ENCODE measurements at places on chromosomes 1 and 21.
A peak's percentile ranks its signal among the peaks of the same experiment; 100 is the strongest.

DNA sequence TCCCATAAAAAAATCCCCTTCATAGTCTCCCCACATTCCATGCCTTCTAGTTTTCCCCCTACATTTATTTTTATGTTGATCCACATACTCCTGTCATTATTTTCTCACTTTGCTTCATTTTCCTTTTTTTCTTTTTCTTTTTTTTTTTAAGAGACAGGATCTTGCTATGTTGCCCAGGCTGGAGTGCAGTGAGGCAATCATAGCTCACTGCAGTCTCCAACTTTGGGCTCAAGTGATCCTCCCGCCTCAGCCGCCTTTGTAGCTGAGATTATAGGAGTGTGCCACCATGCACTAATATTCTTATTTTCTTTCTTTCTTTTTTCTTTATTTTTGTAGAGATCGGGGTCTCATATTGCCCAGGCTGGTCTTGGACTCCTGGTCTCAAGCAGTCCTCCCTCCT lies 7.8 kb downstream of the RNF2 start:
- DNase-seq: no peak

DNA sequence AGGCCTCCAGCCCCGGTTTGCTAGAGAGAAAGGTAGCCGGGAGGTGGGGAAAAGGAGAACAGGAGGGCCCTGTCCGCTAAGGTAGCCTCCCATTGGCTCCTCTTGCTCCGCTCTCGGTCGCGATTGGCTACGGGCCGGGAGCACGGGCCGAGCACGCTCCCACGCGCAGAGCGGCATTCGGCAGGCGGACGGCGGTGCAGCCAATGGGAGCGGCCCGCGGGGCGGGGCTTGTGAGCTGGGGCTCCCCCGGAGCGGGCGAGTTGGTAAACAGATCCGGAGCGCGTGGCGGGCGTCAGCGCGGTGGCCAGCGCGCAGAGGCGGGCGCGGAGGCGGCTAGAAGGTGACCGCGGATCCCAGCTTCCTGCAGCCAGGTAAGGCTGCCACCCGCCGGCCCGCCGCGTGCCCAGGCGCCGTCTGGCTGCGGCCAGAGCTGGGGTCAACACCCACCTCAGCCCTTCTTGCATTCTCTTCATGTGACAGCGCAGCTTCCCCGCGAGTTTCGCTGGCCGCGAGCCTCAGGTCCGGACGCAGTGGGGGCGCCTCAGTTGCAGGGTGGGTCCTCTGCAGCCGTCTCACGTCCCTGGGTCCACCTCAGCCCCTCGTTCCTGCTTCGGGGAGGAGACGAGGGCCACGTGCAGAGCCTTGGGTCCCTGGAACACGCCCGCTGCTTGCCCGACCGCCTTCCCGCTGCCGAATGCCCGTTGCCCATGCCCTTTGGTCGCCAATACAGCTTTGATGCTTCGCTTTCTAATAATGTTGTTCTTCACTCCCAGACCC lies at the start of gene COQ8A:
TSS of gene COQ8A (plus strand) at position 266 of the 777 bp plus-strand sequence. CDS start 21,092 bp downstream, outside the sequence.
- DNase-seq: peak; percentile 99

- no peak for DNase-seq
These were observed 60.5 kb upstream of the SIPA1L2 start for GRCh38 chr1:232690285-232690935.

DNA sequence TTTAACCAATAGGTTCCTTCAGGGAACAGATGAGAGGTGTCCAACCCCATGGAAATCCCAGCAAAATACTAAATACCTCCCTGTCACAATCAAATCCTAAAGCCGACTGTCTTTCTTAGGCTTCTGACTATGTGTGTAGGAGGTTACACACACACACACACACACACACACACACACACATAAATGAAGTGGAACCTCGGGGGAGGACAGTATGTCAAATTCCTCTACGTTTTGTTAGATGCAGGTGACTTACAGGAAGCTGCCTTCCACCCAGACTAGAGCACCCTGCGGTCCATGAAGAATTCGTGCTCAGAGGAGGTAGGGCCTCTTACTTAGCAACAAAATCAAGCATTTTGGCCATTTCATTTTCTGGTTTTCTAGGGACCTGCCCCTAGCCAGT lies 16.4 kb downstream of the RSPH1 start:
- DNase-seq: no peak

- DNase-seq: no peak
These were observed 81.5 kb upstream of the RHOU start for GRCh38 chr1:228653748-228654147.

GRCh38 chr1:186295980-186296379 lies 79.1 kb downstream of the TPR start:
- no peak for DNase-seq

- no peak for DNase-seq
These were observed 14.3 kb upstream of the EDN2 start for GRCh38 chr1:41498804-41499203.

GRCh38 chr1:58904299-58905125 lies 120.7 kb upstream of the JUN start:
- DNase-seq: no peak

- DNase-seq: peak; percentile 88
These were observed 6.6 kb downstream of the ADORA1 start for GRCh38 chr1:203133970-203134725.

- no peak for DNase-seq
These were observed 35.7 kb upstream of the DUSP10 start for GRCh38 chr1:221777431-221778072.

GRCh38 chr1:15974855-15975254 lies 1.0 kb downstream of the ZBTB17 start:
- no peak for DNase-seq

- no peak for DNase-seq
These were observed 33.6 kb downstream of the ACOT11 start for GRCh38 chr1:54581621-54582035.

- no peak for DNase-seq
These were observed 18.3 kb upstream of the KCNE1 start for GRCh38 chr21:34530261-34530660.

- no peak for DNase-seq
These were observed 61.8 kb upstream of the GORAB start for GRCh38 chr1:170470121-170470520.

- DNase-seq: no peak
These were observed 28.4 kb downstream of the USP48 start for GRCh38 chr1:21754583-21754982.

- peak; percentile 10 for DNase-seq
These were observed 3.0 kb downstream of the F11R start for GRCh38 chr1:161017756-161018630.

GRCh38 chr1:66311092-66311491 lies 222.9 kb upstream of the SGIP1 start:
- no peak for DNase-seq

GRCh38 chr21:45747802-45748445 lies 104.4 kb downstream of the PCBP3 start:
- DNase-seq: peak; percentile 52

GRCh38 chr1:56573311-56573710 lies 6.1 kb downstream of the PLPP3 start:
- DNase-seq: no peak

GRCh38 chr1:1206376-1206965 lies at the start of gene TNFRSF18:
Gene TNFRSF18, minus strand, starts transcription at chr1:1206592. Its CDS starts 21 bp downstream, at chr1:1206571.
- DNase-seq: no peak

- no peak for DNase-seq
These were observed 121.7 kb downstream of the SMYD2 start for GRCh38 chr1:214402613-214403083.

- peak; percentile 46 for DNase-seq
These were observed 16.9 kb upstream of the GNG12 start for GRCh38 chr1:67850151-67850551.

- DNase-seq: no peak
These were observed 12.8 kb upstream of the ALX3 start for GRCh38 chr1:110083061-110083865.

- DNase-seq: no peak
These were observed 15.6 kb downstream of the PRKACB start for GRCh38 chr1:84159533-84160240.

DNA sequence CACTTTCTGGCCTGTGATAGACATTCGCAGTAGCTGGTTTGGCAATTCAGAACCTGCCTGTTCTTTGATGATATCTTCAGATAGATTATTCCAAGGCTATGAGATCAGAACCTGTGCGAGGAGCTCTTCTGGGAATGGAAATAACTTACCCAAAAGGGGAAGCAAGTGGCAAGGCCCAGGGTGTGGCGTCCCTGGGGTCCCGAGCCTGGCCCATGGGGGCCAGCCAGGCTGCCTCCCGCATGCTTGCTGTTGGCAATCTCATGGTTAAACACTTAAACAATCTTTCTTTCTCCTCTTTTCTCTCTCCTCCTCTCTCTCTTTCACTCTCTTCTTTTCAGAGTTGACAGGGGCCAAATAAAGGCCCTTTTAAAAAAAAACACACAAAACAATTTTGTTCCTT lies 108.1 kb downstream of the RNF220 start:
- no peak for DNase-seq

DNA sequence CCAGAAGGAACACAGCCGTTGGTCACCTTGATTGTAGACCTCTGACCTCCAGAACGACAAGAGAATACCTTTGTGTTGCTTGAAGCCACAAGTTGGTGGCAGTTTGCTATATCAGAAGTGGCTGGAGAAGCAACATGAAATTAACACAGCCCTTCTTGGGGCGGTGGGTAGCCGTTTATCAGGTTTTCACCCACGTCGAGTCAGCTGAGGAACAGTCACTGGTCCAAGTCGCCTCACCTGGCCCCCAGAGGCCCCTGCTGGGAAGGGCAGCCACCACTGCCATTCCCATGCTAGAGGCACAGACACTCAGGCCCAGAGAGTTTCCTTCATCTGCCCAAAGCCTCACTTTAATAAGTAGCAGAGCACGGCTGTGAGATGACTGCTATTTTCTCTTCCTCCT lies 37.7 kb downstream of the TMEM51 start:
- no peak for DNase-seq

DNA sequence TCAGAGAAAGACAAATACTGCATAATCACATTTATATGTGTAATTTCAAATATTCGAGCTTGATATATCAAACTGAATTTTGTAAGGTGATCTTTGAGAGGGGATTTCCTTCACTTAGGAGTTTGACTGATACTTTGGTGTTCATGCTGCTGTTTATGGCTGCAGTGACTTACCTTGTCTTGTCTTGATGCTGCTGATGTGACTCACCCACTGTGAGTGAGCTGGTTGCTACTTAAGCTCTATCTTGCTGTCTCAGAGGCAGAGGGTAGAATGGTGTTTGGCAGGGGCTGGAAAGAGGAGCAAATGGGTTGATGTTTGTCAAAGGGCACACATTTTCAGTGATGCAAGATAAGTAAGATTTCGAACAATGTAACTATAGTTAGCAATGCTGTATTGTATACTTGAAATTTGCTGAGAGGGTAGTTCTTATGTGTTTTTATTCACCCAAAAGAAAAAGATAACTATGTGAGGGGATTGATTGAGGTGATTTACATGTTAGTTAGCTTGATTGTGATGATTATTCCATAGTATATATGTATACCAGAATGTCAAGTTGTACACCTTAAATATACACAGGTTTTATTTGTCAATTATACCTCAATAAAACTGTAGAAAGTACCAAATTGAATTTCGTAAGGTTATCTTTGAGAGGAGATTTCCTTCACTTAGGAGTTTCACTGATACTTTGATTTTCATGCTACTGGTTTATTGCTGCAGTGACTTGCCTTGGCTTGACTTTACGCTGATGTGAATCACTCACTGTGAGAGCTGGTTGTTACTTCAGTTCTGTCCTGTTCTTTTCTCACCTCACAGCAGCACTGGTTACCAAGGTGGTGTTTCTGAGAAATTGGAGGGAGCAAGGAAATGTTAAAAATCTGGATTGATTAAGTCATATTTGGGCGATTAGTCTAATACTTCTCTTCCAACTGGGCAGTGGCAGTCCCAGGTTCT lies 94.5 kb upstream of the SLC5A9 start:
- DNase-seq: no peak

DNA sequence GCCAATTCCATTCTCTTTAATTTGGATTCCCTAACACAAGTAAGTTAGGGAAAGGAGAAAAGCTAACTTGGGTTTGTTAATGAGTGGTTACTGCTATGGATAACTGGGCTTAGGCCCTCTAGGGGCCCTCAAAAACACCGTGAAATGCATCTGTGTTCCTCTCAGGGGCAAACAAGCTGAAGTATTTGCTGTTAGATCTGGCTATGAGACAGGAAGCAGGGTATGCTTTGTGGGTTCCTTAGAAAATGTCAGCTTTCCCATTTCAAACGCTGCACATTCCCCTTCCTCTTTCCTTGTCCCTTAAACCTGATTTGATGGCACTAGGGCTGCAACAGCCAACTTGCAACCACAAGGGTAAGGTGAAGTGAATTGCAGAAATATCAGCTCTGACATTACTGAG lies 5.7 kb upstream of the CAP1 start:
- DNase-seq: no peak

DNA sequence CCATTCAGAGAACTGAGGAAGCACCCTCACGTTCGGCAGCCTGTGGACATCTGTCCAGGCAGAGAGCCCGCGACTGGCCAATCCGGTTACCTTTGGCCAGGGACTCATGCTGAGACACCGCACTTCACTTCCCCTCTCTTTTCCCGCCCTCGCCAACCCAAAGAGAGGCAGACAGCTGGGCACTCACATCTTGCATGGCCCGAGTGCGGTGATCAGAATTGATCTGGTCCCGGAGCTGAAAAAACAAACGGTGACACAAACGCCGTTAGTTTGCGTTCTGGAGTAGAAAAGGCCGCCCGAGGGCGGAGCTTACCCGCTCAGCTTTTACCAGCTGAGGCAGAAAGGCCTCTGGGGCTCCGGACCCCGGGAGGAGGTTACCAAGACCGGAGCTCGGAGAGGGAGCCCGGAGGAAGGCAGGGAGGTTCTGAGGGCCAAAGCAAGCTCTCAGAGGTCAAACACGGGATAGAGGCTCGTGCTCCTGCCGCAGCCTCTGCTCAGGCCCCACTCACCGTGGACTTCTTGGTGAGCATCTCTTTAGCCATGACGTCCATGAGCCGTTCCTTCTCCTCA lies 376 bp downstream of the SF3A3 start:
- DNase-seq: peak; percentile 50

DNA sequence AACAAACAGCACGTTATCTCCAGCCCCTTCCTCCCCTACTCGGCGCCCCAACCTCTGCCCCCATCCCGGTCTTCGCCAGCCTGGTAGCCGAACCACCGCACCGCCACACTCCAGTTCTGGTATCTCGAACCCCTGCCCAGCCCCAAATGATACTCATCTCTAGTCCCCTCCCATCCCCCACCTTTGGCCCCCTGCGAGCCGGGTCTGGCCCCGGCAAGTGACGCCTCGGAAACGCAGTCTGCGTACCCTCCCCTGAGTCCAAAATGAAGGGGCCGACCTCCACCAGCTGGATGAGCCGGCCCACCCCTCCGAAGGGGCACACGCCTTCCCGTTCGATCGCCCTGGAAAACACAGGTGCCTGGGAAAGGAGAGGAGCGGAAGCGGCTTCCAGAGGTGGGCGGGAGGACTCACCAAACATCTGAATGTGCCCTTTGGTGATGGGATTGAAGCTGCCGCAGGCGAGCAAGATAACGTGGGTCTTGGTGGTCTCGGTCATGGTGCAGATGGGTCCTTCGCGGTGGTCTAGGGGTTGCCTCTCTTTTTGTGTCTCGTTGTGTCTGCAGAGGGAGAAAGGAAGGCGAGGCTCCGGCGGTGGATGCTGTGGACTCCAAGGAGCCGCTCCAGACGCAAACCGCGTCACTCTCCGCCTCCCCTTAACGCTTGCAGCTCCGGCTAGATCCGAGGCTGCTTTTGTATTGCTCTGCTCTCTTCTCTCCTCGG lies at the start of gene NMNAT2:
TSS of gene NMNAT2 (minus strand) at position 609 of the 720 bp plus-strand sequence. CDS start at position 496, 113 bp downstream.
- peak; percentile 73 for DNase-seq

GRCh38 chr1:199733125-199733524 lies 294.4 kb upstream of the NR5A2 start:
- no peak for DNase-seq
